Stimulated activated CD8-positive, alpha-beta memory T cell treated with anti-CD3 and anti-CD28 coated beads, Interleukin-4, amount 100 ng/mL, for 48 hours (primary cell): ENCODE measurements at places on chromosomes 16 and 17.

DNA sequence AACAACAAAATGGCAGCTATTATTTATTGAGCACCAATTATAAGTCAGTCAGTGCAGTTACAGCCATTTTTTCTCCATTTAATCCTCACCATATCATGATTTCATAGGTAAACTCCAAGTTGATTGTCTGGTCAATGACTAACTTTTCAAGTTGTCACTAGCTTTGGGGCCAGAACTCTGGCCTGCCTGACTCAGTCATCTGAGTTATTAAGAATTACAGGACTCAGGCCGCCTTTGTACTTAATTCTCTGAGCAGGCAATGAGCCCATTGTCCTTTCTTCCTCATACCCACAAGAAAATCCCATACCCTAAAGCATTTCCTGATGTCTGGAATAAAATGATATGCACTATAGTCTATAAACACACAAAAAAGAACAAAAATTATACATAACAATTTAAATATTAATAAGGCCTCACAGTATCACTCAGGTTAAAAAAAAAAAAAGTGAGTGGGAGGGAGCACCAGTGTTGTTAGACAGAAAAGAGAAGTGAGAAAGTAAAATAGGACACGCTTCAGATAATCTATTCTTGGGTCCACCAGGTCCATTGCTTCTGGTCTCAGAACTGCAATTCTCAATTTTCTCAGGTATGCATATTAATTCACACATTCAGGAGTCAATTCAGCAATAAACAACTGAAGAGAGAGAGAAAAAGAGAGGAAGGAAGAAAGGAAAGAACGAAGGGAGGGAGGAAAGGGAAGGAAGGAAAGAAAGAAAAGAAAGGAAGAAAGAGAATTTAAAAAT lies 70.2 kb downstream of the SPAG9 start:
- no peak for DNase-seq

DNA sequence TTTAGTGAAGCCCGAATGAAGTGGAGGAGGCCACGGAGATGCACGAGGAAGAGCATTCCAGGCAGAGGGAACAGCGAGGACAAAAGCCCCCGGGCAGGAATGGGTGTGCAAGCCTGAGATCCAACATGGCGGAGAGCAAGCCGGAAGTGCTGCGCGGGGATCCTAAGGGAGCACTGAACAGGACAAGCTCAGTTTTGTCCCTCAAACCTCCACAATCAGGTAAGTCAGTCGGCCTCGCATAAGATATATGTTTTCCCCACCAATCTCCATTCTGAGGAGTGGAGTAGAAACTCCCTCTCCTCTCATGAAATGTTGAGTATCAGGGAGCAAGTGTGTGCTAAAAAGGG lies 32.9 kb upstream of the USP22 start:
- no peak for DNase-seq

DNA sequence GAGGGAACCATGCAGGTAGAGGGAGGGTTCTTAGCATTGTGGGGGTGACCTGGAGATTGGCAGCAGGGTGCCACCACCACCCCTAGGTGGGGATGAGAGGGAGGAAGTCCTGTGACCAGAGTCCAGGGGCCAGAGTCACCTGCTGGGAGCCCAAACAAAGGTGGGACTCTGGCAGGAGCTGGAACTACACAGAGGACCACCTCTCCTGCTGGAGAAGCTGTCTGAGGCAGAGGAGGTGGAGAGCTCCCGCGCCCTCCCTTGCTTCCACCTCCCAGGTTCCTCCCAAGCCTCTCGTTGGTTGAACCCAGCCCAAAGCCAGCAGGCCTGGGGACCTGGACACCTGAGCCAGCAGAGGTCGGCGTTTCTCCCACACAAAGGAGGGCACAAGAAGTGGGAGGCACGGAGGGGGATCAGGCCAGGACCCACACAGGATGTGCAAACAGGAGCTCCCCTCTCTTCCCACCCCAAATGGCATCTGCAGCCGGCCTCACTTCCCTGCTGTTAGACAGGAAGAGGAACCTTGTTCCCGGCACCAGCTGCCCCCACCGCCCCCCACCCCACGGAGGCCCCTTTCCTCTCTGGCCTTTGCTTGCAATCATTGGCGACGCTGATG lies 154.6 kb downstream of the SEC14L1 start:
- no peak for DNase-seq

DNA sequence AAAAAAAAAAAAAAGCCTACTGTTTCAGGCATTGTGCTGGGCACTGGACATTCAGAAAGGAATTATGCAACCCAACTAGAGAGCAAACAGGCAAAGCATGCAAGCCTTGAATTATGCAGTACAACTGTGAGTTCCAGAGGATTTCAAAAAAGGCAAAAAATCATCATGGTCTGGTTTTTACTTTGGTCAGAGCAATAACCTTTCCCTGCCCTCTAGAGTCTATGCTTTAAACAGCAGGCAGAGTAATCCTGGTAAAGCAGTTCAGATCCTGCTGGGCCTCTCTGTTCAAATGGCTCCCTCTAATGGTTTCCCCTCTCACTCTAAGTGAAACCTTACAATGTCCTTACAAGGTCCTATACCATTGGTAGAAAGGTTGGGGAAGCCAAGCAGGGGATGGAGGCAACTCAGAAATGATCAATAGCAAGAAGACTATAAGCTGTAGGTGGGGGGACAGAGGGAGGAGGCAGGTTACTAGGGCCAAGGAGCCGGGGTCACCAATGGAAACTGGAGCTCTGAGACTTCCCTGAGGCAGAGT lies 4.6 kb upstream of the TAF15 start:
- DNase-seq: peak; percentile 42

- no peak for DNase-seq
Observed at GRCh38 chr17:17672453-17673368, 8.5 kb upstream of the RAI1 start.

- DNase-seq: no peak
Observed at GRCh38 chr16:50721549-50722404, 20.1 kb upstream of the CYLD start.

DNA sequence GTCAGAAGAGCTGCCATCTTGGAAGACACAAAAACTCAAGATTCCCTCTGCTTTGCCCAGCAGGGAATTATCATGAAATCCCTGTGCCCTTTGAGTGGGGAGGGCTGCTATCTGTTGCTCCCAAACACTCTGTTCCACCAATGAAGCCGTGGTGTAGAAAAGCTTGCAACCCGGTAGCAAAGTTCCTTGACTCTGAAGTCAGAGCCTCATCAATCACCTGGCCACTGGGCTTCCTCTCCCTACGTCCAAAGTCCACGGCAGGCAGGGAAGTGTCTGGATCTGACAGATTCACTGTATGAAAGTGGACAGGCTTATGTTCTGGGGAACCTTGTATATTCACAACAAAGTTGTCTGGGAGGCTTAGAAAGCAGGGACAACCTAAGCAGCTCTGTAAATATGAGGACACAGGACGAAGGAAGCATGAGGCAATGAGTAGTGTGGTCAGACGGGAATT lies 343.3 kb downstream of the SLC39A11 start:
- no peak for DNase-seq
